Activated CD4-positive, alpha-beta memory T cell treated with anti-CD3 and anti-CD28 coated beads for 36 hours (primary cell): ENCODE measurements at places on chromosomes 2 and 18.
A peak's percentile ranks its signal among the peaks of the same experiment; 100 is the strongest.

DNA sequence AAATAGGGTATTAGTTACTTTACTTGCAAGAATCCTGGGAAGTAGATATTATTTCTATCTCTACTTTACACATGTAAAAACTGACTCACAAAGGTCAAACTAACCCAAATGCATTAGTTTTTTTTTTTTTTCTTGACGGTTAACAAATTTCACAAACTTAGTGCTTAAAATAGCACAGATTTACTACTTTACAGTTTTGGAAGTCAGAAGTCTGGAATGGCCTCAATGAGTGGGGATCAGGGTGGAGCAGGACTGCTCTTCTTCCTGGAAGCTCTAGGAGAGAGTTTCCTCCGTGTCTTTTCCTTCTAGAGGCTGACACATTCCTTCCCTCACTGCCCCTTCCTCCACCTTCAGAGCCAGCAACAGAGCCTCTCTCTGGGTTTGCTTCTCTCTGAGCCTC lies 117.2 kb downstream of the COL6A3 start:
- DNase-seq: no peak

- no peak for DNase-seq
These were observed 69.4 kb downstream of the TXNL1 start for GRCh38 chr18:56568986-56569385.

- no peak for DNase-seq
These were observed 117.1 kb downstream of the RAD51AP2 start for GRCh38 chr2:17401096-17401495.

DNA sequence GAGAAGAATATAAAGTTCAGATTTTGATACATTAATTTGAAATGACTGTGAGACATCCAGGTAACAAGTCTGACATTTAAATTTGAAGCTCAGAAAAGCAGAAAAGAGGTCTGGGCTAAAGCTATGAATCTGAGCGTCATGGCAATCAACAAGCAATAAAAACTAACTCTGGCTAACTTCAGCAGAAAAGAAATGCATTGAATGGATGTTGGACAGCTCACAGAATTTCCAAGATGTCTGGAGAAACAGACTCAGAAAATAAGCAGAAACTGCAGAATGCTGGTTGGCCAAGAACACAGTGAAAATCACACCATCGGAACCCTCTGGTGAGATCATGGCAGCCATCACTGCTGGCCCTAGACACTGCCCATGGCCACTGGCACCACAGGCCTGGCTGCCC lies 366.6 kb downstream of the METTL4 start:
- no peak for DNase-seq

DNA sequence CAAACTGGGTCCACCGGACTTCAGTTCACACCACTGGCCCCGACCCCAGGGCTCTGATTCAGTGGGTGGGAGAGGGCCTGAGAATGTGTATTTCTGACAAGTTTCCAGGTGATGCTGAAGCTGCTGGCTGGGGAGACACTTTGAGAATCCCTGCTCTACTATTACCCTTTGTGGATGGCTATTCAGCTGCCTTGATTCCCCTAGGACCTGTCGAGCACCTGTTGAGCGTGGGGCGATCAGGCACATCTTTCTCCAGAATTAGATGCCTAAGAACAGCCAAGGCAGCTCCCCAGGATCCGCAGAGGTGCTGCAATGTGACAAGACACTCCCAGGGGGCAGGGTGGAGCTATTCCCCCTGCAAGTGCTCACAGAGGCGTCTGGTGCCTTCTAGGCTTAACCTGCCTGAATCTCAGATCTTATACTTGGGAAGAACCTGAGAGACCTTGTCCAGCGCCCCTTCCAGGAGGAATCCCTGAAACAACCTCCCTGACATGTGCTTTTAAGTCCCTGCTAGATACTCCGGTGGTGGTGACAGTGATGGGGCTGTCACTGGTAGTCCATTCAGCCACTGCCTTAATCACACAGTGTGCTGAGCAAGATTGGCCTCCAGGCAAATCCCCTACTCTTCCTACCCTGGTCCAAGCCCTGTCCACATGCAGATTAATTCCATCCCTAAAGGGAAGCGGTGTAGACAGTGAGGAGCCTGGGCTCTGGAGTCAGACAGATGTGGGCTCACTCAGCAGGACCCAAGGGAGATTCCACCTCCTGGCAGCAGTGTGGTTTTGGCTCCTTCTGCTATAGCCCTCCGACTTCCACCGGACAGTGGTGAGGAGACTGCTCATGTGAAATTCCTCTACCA lies 43.4 kb upstream of the OTOF start:
- DNase-seq: peak; percentile 22

DNA sequence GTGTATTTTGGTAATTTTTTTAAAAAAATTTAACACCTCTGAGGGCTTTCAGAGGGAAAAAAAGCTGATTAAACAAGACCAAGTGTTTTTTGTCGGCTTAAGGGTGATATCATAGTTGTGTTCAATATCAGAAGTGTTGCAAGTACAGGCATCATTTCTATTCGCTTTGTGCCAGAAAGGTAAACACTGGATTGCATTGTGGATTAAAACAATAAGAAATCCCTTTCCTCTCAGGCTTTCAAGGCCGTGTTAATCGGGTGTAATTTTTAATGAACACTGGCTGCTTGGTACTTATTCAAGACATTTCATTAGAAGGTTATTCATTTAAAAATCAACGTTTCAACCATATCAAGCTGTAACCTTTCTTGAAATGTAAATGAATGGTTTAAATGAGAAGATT lies 18.3 kb downstream of the FIGN start:
- no peak for DNase-seq

DNA sequence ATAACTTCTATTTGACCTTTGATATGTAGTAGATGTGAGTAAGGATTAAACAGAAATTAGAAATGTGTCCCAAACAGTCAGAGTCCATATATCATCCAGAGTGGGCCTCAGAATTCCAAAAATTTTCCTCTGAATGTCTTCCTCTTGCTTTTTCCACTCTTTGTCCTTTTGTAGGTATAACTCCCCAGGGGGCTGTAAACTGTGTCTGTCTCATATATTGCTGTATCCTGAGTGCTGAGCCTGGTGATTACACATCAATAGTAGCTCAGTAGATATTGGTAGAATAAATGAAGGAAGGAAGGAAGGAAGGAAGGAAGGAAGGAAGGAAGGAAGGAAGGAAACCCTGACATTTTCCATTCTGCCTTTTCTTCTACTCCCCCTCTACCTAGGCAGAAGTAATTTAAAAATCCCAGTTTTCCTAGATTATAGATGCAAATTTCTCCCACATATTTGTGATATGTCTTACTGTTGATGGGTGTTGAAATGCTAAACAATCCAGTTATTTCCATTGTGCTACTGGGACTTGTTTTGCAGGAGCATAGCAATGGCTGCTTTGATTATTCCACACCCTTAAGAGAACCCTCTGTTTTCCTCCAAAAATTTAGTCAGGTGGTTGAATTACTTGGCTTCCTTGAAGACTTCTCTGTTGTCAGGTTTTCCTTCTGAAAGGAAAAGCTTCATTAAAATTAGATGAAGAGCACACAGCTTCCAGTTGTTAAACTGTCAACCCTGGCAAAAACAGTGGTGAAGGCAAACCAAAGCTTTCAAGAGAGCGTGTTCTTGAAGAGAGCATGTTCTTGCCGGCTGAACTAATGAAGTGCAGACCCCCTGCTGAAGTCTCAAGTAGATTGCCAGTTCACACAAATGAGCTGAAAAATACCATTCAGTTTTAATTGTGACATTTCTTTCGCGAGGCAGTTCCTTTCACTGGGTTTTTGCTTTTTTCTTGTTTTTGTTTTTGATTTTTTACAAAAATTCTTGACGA lies 147.8 kb downstream of the KCNE4 start:
- no peak for DNase-seq

- DNase-seq: no peak
These were observed 27.6 kb downstream of the THADA start for GRCh38 chr2:43568228-43568627.

- DNase-seq: no peak
These were observed 41.2 kb upstream of the KLF11 start for GRCh38 chr2:10002109-10002508.

DNA sequence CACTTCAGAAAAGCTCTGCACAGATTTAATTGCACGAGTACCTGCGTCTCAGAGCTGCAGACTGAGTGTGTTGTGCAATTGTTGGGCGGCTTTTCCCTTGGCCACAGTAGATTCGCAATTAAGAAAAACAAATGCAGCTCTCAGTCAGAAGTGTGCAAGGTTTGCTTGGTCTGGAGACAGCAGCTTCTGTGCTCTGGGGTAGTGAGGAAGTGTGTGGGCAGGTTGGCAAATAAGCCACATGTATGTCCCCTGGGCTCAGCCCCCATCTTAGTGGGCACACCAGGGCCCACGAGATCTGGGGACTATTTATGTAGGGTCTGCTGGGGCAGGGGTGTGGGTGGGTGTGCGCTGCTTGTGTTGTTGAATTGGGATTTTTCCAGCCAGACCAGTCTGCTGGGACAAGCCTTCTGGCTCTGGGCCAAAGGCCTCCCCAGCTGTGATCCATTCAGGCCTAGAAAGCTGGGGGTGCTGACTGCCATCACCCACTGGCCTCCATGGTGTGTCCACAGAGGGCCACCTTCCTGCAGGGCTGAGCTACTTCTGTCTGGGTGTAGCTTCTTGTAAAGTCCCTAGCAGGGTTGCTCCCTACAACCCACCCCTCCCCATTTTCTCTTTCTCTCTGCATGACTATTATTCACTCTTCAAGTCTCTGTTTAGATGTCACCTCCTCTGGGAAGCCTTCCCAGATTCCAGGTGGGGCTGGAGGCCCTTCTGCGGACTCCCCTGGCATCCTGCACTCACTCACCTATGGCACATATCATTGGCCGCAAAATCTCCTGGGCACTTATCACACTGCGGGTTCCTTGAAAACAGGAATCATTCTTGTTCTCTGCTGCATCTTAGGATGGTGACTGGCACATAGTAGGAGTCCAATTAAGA lies 67.8 kb downstream of the ODC1 start:
- DNase-seq: peak; percentile 17

DNA sequence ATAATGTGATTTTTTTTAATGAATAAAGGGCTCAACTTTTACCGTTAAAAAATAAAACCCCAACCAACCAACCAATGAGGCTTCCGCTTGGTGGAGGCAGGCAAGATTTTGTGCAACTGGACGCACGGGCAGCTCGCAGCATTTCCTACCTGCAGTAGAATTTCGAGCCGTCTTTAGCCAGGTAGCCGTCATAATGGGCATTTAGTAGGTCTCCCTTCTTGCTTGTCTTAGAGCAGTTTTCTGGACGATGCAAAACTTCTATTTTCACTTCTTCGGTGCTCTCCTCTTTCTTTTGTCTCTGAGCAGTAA lies 316 bp downstream of the FKBP7 start:
- DNase-seq: peak; percentile 17

DNA sequence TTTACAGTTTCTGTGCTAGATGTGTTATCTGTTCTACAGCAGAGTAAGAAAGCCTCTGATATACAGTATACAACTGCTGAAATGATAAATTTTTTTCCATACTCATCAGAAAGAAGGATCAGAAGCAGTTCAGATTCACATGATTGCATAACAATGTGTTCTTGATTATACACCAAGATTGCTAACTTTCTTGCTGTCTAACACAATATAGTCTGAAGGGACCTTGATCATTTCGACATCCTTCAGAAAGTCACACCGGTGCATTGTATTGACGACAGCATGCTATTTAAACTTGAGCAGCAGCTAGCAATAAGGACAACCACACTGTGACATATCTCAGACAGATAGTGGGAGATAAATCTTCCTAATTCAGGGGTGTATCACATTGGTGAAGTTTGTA lies 127.2 kb downstream of the PDE1A start:
- DNase-seq: no peak

DNA sequence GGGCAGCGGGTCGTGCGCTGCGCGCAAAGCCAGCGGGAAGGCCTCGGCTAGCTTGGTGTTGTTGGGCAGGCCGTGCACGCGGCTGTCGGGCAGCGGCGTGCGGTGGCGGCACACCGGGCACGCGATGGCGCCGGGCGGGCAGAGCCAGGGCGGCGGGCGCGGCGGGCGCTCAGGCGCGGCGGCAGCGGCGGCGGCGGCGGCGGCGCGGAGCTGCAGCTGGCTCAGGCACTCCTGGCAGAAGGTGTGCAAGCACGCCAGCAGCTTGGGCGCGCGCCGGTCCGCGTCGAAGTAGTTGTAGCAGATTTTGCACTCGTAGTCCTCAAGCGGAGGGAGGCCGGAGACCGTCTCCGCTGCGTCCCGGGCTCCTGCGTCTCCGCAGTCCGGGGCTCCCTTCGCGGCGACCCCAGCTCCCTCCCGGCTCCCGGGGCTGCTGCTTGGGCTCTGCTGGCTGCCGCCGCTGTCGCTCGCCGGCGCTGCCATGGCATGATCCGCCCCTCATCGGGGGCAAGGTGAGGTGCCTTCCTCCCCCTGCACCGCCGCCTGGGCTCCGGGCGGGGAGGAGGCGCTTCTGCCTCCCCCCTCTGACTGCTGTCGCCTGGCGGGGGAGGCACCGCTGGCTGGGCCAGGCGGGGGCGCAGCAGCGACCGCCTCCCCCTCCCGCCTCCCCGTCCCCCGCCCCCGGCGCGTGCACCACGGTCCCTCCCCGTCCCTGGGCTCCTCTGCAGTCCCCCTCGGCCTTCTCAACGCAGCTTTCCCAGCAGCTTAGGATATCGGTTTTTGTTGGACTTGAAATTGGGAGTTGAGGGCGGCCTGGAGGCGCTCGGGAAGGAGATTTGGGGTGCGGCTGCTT lies 21.0 kb upstream of the PAX3 start:
- peak; percentile 44 for DNase-seq

DNA sequence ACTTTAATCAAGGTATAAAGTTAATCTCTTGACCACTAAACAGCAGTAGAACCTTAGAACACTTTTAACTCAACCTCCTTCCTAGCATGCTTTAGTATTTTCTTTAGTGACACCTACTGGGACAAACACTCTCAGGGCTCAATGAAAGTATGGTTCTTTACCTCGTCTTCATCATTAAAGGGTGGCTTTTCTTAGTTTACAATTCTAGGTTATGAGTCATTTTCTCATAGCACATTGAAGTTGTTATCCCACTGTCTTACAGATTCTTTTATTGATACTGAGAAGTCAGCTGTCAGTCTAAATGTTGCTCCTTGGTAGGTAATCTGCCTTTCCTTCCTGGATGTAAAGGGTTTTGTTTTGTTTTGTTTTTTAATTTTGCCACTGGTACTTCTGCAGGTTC lies 38.0 kb downstream of the SIGLEC15 start:
- no peak for DNase-seq

- no peak for DNase-seq
These were observed 115.0 kb downstream of the GBX2 start for GRCh38 chr2:236052926-236053821.

DNA sequence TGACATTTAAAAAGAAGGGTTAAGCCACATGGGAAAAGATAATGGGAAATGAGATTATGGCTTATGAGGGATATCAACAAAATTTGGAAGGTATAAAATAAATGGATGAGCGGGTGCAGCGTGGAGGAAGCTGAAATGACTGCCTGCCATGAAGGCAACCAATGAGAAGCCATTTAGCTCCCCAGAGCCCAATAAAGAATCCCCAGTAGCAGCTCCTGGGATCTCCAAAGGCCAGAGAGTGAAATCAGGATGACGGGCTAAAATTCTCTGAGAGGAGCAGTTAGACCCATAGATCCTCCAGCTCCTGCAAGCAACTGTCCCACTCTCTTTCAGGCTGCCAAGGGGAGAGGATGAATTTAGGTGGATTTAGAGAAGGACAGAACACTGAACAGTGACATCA lies 12.9 kb upstream of the MAPRE3 start:
- no peak for DNase-seq
